Cortex of kidney (tissue), 1 donor: ENCODE measurements at places on chromosomes 5 and 9.

DNA sequence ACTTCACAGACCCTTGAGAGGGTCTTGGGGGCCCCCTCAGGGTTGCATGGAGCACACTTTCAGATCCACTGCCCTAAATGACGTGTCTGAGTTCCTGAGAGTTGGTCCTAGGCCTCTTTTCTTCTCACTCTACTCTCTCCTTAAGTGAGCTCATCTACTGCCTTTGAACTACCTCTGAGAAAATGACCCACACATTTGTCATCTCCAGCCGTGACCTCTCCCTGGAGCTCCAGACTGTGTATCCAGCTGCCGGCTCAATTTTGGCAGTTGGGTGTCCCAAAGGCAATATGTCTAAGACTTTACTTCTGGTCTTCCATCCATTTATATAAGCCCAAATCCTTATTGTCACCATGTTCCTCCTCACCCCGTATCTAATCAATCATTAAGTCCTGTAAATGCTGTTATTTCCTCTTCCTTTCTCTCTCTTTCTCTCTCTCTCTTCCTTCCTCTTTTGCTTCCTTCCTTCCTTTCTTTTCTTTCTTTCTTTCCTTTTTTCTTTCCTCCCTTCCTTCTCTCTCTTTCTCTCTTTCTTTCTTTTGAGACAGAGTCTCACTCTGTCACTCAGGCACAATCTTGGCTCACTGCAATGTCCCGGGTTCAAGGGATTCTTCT lies 51.2 kb upstream of the HSPA9 start:
- DNase-seq, result no peak

- DNase-seq, result no peak
These were observed 3.6 kb downstream of the PROP1 start for GRCh38 chr5:177992466-177992865.

- no peak for DNase-seq
These were observed 206.0 kb upstream of the PRR16 start for GRCh38 chr5:120258123-120258522.

DNA sequence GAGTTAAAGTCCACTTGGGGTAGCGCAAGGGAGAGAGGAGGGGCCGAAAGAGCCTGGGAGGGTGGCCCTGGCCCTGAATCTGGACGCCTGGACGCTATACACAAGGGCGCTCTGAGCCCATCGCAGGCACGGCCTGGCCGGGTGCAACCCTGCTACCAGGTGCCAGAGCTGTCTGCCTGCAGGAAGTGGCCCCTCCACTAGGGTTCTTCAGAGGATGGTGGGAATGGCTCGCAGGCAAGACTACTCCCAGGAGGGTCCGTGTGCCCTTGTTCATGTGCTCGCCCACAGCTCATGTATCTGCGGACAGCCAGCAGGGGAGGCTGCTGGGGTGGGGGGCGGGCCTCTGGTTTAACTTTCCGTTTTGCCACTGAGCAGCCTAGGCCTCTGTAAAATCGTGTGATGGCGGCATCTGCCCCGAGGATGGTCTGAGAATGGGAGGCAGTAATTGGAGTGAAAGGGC lies 1.4 kb upstream of the NKD2 start:
- DNase-seq, result no peak

- no peak for DNase-seq
These were observed 87.3 kb upstream of the CCNG1 start for GRCh38 chr5:163350083-163350482.

- DNase-seq, result no peak
These were observed 72.4 kb upstream of the GNAQ start for GRCh38 chr9:78103971-78104433.

- no peak for DNase-seq
These were observed 634.7 kb upstream of the ARRDC3 start for GRCh38 chr5:92017776-92018175.

- DNase-seq, result no peak
These were observed 45.6 kb upstream of the TRIM32 start for GRCh38 chr9:116641292-116642059.

DNA sequence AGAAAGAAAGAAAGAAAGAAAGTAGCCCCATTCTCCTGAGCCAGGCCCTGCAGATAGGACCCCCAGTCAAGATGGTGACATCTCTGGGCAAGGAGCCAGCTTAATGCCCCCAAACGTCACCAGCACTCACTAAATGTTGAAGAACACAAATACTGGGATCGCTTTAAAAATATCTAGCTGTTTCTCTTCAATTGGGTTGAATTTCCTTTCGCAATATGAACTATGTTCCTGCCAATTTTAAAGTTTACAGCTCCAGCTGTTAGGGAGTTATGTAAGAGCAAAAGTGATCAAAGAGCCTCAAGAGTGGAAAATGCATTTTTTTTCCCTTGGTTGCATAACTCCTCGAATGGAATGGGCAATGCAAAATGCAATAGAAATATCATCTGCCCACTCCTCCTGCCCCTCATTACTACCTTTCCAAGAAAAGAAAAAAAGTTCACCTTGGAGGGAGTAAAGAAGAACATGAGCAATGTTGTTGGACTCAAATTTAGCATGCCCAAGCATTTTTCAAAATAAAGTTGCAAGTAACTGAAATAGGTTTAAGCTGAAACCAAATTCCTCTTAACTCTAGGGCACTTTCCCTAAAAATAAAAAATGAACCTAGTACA lies 244.2 kb upstream of the PIK3R1 start:
- no peak for DNase-seq

DNA sequence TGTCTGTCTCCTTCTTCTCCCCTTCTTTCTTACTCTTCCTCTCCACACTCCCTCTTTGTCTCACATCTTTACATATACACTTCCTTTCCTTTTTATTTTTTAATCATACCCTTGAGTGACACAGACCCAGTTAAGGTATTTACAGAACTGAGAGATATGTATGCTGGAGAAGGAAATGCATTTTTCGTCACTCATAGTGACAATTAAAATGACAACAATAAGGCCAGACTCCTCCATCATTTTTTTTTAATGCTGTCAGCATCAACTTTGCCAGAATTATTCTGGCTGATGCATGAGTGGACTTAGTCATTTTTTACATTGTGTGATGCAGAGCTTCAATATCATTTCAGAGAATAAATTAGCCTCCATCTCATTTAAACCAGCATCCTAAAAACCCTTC lies 272.9 kb downstream of the TMEM38B start:
- no peak for DNase-seq

DNA sequence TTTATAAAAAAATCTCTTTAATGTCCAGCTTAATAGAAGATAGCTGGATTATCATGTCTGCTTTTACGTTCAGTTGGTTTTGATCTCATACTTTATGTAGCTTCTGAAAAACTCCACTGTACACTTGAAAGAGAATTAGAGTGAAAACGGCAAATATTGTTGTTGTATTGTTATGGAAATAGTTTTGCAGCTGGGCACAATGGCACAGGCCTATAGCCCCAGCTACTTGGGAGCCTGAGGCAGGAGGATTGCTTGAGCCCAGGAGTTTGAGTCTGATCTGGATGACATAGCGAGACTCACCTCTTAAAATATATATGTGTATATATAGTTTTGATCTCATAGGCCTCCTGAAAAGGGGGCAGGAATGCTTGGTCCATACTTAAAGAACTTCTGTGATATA lies 67.4 kb upstream of the PRRC1 start:
- DNase-seq, result no peak

- no peak for DNase-seq
These were observed 138.1 kb downstream of the EMB start for GRCh38 chr5:50302815-50303490.

DNA sequence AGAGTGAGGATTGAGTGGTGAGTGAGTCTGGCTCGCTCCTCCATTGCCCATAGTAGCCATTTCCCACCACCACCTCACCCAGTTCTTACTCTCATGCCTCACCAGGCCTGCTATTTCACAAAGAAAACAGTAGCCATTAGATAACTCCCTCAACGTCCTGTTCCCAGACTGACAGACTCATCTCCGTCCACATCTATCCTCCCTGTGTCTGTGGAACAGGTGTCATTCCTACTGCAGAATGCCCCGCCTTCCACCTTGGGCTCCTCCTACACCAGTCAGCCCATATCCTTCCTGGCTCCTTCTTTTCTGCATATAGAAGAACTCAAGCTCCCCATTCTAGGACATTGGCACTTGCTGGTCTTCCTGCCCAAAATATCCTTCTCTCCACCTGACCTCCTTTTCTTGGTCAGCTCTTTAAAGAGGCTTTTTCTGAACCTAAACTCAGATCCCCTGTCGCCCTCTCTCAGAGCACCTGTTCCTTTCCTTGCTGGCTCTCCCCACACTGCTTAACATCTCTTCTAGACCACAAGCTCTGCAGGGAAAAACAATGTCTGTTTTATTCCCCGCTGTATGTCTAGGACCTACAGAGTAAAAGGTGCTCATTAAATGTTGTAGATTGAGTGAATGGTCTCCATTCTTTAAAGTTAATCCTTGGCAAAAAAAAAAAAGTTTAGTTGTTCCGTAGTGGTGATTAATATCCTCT lies 3.2 kb downstream of the TNFAIP8 start:
- DNase-seq, result no peak

DNA sequence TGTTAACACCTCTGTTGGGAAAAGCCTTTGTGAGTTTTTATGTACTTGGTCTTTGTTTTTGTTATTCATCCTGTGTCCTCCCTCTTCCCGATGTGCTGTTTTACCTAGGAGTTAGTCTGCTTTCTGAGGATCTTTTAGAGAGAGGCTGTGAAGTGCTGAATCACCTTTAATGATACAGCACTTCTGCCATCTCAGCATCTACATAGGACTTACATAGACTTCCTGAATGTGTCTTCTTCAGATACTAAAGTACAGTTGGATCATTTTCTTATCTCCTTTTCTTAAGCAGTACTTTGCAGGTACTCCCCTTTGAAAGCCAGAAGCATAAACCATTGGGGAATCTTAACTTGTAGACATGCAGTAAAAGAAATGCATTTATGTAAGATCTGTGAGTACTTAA lies 31.5 kb downstream of the OTULIN start:
- no peak for DNase-seq

GRCh38 chr5:39186722-39187539 lies 32.4 kb downstream of the FYB1 start:
- no peak for DNase-seq

DNA sequence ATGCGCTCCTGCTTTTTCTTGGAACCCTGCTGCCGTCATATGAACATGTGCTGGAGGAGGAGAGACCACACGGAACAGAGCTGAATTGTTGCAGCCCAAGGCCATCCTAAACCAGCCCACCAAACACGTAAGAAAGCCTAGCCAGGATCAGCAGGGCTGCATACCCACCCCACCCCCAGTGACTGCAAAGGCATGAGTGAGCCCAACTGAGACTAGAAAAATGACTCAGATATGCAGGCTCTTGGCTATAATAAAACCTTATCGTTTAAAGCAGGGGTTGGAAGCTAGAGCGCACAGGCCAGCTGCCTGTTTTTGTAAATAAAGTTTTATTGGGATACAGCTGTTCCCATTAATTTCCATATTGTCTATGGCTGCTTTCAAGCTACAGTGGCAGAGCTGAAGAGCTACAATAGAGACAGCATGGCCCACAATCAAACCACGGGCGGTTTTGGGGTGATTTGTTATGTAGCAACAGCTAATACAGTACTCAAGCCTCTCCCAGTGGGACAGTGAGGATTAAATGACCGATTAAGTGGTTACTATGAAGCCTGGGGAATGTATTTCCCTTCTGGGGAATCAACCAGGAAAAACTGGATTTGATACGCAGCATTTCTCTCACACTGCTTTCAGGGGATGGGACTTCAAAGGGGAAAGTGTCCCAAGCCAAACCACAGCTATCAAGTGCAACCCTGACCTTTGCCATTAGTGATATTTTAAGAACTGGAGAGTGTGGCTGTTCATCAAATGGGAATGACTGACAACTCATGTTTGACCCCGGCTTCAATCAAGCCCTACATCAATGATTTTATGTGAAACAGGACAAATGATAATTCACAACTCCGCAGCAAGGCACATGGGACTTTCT lies 6.3 kb downstream of the SHB start:
- no peak for DNase-seq

DNA sequence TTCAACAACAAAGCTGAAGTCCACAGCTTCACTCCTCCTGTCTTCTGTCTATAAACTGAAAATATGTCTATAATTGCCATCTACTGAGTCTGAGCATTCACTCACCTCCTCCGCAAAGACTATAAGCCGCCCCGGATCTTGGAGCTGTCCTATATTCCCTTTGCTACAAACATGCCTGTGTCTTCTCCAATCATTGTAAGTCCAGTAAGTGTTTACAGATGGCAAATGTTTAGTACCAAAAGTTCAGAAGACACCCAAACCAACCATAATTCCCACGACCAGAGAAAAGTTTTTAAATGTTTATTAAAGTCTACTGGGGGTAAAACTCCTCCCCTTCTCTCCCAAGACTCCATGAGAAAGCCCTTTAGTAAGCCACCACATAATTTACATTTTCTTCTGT lies 80.9 kb downstream of the EBF1 start:
- no peak for DNase-seq

DNA sequence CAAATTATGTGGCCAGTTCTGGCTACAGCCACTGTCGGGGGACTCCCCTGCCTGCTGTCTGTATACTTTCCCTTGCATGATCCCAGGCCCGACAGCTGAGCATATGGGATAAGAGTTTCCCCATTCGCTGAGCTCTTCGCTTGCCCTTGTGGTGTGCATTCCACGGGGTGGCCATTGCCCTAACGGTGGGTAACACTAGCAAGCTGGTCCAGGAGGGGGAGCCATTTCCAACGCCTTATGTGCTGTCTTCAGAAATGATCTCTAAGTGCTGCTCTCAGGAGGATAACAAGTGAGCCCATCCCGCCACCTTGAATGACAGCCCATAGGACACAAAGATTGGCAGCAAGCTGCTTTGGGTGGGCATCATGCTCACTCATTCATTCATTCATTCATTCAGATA lies 190.9 kb downstream of the FSTL4 start:
- DNase-seq, result no peak

DNA sequence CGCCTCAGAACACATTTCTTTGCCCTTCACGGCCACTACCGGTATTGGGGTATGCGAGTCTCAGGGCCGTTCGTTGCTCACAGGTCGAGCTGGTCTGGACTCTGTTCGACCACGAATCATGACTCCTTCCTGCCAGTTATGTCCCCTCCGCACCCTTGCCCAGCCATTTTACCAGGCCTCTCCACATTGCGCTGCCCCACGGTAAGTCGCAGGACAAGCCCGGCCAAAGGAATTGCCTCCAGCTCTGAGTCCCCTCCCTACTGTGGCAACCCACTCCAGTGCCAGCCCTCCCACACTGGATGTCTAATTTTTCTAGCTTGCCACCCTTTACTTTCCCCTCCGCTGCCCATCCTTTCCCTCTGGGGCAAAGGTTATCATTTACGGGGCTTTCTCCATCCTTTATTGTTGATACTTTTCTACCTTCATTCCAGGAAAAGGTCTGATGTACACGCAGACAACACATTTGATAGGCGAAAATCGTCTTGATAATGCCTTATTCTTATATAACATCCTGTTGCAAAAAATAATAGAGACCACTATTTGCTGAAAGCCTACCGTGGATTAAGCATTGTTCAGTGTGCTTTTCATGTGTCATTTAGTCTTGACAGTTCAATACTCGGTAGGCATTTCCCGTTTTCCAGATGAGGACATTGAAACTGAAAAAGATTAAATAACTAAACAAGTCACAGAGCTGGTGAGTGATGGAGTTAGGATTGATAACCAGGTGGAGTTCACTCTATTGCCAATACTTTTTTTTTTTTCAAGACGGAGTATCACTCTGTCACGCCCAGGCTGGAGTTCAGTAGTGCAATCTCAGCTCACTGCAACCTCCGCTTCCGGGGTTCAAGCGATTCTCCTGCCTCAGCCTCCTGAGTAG lies 958 bp upstream of the HSPA5 start:
- no peak for DNase-seq
